CD4-positive, alpha-beta memory T cell (primary cell): ENCODE measurements at places on chromosomes 5 and 9. TPM values are rescaled to one million over a fixed set of nuclear protein-coding genes. Genes with fewer than 3 reads are reported as not detected.

DNA sequence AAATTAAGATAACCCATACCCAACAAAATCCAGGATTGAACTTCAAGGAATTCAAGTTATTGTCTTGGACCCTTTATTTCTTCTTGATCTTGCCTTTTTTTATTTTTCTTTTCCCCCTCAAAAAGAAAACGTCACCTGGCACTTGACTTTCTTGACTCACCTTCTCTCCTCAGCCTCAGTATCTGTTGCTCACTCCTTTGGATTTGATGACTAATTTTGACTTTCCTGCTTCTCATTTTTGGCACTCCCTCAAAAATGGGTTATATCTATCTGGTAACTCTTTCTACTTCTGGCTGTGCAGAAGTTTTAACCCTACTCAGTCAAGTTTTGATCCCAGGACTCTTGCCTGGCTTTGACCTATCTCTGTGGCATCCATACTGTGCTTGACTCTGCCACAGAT, 66.6 kb upstream of the SPATA31D4 start:
- no peak for DNase-seq
- no peaks in the 10 kb centered on the region for H3K27me3 ChIP-seq
- H3K27ac ChIP-seq: no peak overlapping the region
- H3K36me3 ChIP-seq: no peaks in the 10 kb centered on the region
- no peaks in the 10 kb centered on the region for H3K4me1 ChIP-seq
- no peak overlapping the region for H3K4me3 ChIP-seq

- no peak overlapping the region for H3K4me3 ChIP-seq
- no peaks in the 10 kb centered on the region for H3K27me3 ChIP-seq
- no peak for DNase-seq
- H3K27ac ChIP-seq: no peak overlapping the region
Observed at GRCh38 chr5:169795338-169795737, 158.3 kb downstream of the DOCK2 start.

- H3K36me3 ChIP-seq: no peaks in the 10 kb centered on the region
- no peak for DNase-seq
- H3K4me1 ChIP-seq: no peaks in the 10 kb centered on the region
- H3K4me3 ChIP-seq: no peak overlapping the region
- H3K27ac ChIP-seq: no peak overlapping the region
- no peaks in the 10 kb centered on the region for H3K27me3 ChIP-seq
Observed at GRCh38 chr9:32884482-32884881, 101.1 kb downstream of the TMEM215 start.

GRCh38 chr5:170221327-170221741, 11.5 kb upstream of the C5orf58 start:
- no peak for DNase-seq
- no peak overlapping the region for H3K27ac ChIP-seq
- no peaks in the 10 kb centered on the region for H3K36me3 ChIP-seq
- no peaks in the 10 kb centered on the region for H3K4me1 ChIP-seq
- no peak overlapping the region for H3K4me3 ChIP-seq
- no peaks in the 10 kb centered on the region for H3K27me3 ChIP-seq

DNA sequence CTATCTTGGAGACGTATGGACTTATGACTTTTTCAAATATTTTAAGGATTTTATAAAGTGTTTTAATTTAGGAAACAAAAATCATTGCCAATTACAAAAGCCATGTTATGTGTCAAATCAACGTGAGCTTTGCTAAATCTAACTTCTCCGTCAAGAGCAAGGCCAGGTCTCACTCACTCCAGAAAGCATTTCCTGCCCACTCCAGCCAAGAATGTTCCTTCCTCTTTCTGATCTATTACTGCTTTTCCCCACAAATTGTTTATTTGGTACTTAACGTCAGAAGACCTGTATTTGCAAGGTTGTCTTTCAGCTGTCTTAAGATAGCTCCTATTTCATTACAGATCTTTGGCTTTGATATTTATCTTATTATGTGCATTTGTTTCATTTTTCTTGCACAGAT, 193.5 kb upstream of the HAPLN1 start:
- H3K4me1 ChIP-seq: no peaks in the 10 kb centered on the region
- H3K27ac ChIP-seq: no peak overlapping the region
- no peak overlapping the region for H3K4me3 ChIP-seq
- DNase-seq: no peak

DNA sequence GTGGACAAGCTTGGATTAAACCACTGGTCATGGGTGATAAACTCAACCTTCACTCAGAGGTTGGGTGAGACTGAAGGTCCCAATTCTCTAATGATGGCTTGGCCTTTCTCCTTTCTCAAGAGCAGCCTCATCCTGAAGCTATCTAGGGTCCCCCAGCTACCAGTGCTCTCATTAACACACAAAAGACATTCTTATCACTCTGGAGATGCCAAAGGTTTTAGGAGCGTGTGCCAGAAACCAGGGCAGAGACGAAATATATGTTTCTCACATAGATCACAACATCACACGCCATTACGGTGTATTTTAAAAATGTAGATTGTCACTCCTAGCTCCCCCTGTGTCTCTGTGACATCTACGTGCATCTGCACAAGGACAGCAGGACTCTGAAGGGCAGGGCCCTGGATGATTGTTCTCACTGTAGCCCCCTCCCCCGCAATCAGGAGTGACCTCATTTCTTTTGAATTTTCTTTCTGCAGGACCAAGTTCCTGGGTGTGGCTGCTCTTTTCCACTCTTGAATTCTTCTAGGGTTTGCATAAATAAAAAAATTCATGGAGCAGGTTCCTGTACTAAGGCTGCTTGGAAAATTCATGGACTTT, 311.3 kb downstream of the GADD45G start:
- no peaks in the 10 kb centered on the region for H3K4me1 ChIP-seq
- no peak for DNase-seq
- no peaks in the 10 kb centered on the region for H3K36me3 ChIP-seq

- no peaks in the 10 kb centered on the region for H3K27me3 ChIP-seq
- no peak for DNase-seq
- H3K36me3 ChIP-seq: no peaks in the 10 kb centered on the region
- no peaks in the 10 kb centered on the region for H3K4me1 ChIP-seq
- no peak overlapping the region for H3K27ac ChIP-seq
Observed at GRCh38 chr9:133633681-133634080, 2.5 kb upstream of the DBH start.

DNA sequence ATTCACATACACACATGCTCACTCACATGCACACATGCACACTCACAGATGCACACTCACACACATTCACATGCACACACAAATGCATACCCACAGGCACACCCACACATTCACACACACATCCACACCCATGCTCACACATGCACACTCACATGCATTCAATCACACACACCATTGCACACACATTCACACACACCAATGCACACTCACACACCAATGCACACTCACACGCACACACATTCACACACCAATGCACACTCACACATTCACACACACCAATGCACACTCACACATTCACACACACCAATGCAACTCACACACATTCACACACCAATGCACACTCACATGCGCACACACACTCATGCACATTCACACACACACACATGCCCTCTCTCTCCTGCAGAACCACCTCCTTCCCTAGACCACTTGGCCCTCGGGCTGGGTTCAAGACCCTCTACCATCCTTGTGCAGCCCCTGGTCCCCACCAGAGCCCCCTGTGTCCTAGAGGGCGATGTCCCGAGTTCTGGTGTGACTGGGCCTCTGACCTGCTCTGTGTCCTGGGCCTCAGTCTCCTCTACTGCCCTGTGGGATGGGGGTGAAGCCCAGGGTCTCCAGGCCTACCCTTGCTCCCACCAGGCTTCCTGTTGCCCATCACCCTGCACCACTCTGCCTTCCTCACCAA, 139.0 kb downstream of the OLFM1 start:
- no peaks in the 10 kb centered on the region for H3K27me3 ChIP-seq
- no peaks in the 10 kb centered on the region for H3K36me3 ChIP-seq
- no peak overlapping the region for H3K4me3 ChIP-seq
- H3K27ac ChIP-seq: no peak overlapping the region

- H3K36me3 ChIP-seq: no peaks in the 10 kb centered on the region
- H3K27ac ChIP-seq: no peak overlapping the region
- H3K27me3 ChIP-seq: no peaks in the 10 kb centered on the region
- no peak overlapping the region for H3K4me3 ChIP-seq
Observed at GRCh38 chr5:162221910-162222309, 154.3 kb downstream of the GABRG2 start.

DNA sequence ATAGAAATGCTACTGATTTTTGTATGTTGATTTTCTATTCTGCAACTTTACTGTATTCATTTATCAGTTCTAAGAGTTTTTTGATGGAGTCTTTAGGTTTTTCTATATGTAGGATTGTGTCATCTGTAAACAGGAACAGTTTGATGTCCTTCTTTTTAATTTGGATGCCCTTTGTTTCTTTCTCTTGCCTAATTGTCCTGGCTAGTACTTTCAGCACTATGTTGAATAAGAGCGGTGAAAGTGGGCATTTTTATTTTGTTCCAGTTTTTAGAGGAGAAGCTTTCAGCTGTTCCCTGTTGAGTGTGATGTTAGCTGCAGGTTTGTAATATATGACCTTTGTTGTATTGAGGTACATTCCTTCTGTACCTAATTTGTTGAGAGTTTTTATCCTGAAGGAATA, 13.3 kb downstream of the HSD17B4 start:
- H3K27me3 ChIP-seq: no peaks in the 10 kb centered on the region
- no peaks in the 10 kb centered on the region for H3K36me3 ChIP-seq
- no peak overlapping the region for H3K27ac ChIP-seq
- DNase-seq: no peak
- no peaks in the 10 kb centered on the region for H3K4me1 ChIP-seq

- no peaks in the 10 kb centered on the region for H3K36me3 ChIP-seq
- H3K4me1 ChIP-seq: no peaks in the 10 kb centered on the region
- H3K4me3 ChIP-seq: no peak overlapping the region
Observed at GRCh38 chr9:15856591-15856990, 303.7 kb downstream of the CCDC171 start.

GRCh38 chr9:71620331-71620730, 148.0 kb downstream of the CEMIP2 start:
- DNase-seq: no peak
- H3K4me3 ChIP-seq: no peak overlapping the region
- no peaks in the 10 kb centered on the region for H3K27me3 ChIP-seq
- H3K4me1 ChIP-seq: no peaks in the 10 kb centered on the region
- H3K36me3 ChIP-seq: no peaks in the 10 kb centered on the region

GRCh38 chr5:105952875-105953274, 1717.9 kb downstream of the EFNA5 start:
- no peak for DNase-seq
- H3K4me1 ChIP-seq: no peaks in the 10 kb centered on the region
- H3K27ac ChIP-seq: no peak overlapping the region
- no peaks in the 10 kb centered on the region for H3K27me3 ChIP-seq
- H3K36me3 ChIP-seq: no peaks in the 10 kb centered on the region

DNA sequence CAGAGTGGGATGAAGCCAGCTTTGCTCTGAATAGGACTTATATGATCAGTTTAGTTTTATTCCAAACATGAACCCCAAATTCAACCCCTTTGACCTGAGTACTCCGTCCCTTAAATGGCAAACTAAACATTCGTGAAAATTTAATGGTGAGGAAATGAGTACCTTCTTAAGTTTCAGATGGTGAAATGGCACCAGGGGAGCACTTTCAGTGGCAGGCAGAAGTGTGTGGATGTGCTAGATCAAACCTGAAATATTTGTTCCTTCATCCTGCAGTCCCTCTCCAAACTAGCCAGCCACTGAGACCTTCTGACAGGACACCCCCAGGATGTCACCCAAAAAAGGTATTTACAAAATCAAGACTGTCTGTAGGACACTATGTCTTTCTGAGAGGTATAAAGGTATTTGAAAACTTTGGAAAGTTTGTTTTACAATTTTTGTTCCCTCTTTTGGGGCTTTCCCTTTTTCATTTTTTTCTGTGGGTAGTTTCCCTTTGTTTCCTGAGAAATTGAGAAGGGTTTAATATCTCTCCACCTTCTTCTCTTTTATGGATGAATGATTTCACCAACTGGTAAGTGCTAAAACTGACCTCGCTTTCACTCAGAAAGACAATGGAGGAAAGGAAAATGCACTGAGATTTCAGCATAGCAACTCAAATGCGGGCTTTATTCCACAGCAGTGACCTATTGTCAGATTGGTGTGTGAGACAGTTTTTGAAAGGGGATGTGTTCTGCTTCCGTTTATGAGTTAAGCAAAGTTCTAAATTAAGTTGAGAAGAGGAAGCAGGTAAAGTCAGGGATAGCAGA, 127.1 kb downstream of the TMC1 start:
- H3K27ac ChIP-seq: no peak overlapping the region
- no peaks in the 10 kb centered on the region for H3K36me3 ChIP-seq
- no peak overlapping the region for H3K4me3 ChIP-seq
- DNase-seq: no peak
- H3K4me1 ChIP-seq: no peaks in the 10 kb centered on the region

DNA sequence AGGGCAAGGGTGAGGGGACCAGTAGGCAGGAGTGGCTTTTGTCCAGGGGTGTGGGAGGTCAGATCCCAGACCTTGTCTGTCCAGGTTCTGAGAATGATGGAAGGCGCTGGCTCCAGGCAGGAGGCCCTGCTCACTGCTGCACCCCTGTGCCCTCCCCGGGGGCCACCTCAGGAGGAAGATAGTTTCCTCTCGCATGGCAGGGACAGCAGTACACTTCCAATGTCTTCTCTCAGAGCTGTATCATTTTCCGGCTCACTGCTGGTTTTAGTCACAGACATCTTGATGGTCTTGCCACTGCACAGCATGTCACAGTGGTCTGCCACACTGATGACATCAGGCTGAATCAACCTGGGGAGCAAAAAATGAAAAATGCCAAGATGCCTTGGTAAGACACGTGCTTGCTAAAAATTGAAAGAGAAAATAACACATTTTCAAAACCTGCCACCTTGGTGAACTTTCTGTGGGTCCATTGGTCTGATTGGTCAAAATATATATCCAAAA, 3.3 kb upstream of the SLC6A3 start:
- no peak overlapping the region for H3K4me3 ChIP-seq
- DNase-seq: no peak
- no peaks in the 10 kb centered on the region for H3K36me3 ChIP-seq
- H3K4me1 ChIP-seq: no peaks in the 10 kb centered on the region
- H3K27ac ChIP-seq: no peak overlapping the region

DNA sequence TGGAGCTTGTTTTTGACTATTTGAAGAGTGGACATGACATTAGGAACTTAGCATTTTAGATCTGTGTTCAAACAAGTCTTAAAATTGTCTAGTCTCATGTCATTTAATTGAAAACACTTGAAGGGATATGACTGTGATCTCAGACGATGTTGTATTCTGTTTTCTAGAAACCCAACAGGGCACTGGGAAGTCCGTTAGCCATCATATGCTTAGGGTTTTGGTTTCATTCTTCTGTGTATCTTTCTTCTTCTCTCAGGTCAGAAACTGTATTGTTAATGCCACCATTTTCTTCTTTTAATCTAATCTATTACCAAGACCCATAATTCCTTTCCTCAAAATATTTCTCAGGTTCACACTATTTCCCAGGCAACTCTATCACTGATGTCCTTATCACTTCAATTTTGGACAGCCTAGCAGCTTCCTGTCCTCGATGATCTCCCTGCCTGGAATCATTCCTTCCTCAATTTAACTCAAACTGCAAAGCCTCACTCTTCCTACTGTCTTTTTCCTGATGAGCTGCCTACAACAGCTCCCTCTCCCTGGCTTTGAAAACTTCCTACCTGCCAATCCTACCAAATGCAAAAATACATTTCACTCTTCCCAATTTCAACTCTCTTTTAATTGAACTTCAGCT, 77.7 kb downstream of the MEF2C start:
- no peaks in the 10 kb centered on the region for H3K27me3 ChIP-seq
- no peaks in the 10 kb centered on the region for H3K36me3 ChIP-seq
- no peaks in the 10 kb centered on the region for H3K4me1 ChIP-seq
- no peak overlapping the region for H3K27ac ChIP-seq
- no peak overlapping the region for H3K4me3 ChIP-seq

The TMEM215 gene
- total RNA-seq: not detected

The ALDH7A1 gene
- 2.2 TPM for total RNA-seq

The NREP gene
- 0.36 TPM for total RNA-seq

The KIF24 gene
- 0.22 TPM for total RNA-seq

The GFI1B gene
- not detected for total RNA-seq

The IRX1 gene
- total RNA-seq: not detected

The OBP2B gene
- not detected for total RNA-seq

The DMRT2 gene
- 0.23 TPM for total RNA-seq

The TMEM232 gene
- 2.2 TPM for total RNA-seq
